NCI-H526 (cell line): ENCODE measurements at places on chromosomes 12 and 14.

DNA sequence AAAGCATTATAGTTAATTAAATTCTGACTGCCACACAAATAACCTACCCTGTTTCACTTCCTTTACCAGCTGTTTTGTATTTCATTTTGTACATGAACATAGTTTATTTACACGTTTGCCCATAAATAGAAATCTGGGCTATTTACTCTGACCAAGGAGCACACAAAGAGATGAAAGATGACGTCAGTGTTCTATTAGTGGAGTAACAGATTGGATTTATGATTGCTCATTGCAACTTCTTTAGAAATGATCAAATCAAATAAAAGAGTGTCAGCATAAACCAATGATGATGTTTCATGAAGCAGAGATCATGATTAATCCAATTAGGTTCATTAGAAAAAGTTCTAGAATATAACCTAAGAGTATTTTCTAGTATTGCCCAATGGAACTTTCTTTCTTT lies 12.0 kb upstream of the RTL1 start:
- DNase-seq: no peak

GRCh38 chr14:22886500-22887259 lies 3.7 kb downstream of the REM2 start:
- peak; percentile 59 for DNase-seq

- DNase-seq: no peak
Measured at GRCh38 chr12:124314207-124314606, 19.3 kb downstream of the RFLNA start.

DNA sequence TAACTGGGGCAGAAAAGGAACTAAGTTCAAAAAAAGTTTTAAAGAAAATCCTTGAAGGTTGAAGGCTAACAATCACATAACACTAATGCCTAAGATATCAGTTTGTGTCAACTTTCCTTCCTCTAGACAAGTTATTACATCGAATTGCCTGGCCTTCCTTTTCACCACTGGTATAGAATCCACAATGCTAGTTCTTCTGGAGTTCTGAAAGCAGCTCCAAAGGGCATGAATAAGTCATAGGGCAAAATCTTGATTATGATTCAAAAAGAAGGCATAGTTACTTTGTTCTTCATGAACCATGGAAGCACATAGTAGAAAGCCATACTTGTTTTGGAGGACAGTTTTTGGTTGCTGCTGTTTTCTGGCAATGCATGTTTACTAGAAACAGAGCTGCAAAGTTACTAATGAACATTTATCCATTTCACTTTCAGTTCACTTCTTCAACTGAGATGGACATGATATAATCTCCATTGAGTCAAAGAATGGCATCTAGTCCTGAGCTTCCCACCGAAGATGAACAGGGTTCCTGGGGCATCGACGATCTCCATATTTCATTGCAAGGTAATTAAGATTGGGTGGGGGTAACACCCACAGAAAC lies 56.0 kb downstream of the SYNE2 start:
- no peak for DNase-seq

DNA sequence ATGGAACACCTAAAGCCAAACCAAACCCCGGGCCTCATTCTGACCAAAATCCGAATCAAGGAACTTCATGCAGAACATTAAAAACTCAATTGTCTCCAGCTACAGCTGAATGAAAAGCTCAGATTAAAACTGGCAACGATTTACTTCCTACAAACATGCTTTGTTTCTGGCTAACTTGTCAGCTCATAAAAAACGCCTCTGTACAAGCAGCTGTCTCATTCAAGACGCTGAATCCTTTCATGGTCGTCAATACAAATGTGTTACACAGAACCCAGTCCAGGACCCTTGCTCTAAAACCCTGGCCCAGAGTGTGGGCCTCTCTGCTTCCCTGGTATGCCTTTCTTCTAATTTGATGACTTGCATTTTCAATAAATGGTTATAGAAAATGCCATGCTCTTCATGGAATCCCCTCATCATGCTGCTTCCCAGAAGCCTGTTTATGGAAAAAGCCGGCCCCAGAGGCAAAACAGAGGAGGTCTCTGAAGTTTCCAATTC lies 183.1 kb downstream of the PHLDA1 start:
- no peak for DNase-seq
